ENCODE measurements at places on chromosomes 2 and 18.

DNA sequence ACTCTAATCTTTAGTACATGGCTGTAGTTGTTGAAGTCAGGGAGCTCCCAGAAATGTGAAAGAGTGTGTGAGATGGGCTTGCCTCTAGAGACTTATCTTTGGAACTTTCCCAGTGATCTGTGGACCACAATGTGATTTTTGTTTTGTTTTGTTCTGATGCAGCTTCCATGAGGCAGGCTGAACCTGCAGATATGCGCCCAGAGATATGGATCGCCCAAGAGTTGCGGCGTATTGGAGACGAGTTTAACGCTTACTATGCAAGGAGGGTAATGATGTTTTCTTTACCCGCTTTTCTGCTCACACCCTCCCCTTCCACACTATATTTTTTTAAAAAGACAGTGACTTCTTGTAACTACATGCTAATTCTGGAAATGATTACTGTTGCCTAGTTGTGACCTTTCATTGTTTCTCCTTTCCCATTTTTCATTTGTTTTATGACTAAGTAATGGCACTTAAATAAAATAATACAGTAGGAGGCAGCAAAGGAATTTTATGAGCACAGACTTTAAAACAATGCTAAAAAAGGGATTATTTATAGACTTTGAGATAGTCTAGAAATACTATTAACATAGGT, 29.3 kb downstream of the BCL2L11 start:
- no peak for DNase-seq

DNA sequence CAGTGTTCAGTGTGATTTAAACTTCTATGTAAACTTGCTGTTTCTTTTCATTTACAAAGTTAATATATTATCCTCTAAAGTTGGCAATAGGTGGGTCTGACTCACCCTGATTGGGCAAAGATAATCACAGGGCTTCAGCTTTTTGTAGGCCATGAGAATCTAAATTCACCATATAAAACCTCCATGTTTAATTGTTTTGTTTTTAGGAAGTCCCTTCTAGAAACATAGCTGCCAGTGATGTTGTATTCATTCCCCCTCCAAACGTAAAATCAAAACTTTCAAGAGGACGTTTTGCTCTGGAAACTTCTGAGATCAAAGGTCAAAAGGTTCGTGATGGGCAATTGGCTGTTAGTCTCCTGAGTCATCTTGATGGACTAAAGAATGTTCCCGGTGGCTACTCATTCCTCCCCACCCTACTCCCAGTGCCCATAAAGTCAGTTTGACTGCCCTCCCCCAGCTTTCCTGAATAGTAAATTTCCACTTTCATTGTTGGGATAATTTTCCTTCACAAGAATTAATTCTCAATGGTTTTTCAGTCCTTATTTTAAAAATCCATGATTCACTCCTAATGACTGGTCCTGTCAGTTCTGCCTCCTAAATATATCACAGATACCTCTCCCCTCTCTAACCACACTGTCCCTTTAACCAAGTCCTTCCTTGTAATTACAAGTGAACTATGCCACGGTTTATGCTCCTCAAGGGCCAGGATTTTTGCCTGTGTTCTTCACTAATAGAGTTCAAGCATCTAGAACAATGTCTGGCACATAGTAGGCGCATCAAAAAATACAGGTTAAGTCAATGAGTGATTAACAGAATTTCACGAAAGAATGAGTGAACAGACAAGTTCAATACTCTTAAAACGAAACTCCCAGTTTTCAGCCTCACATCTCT, 164.4 kb upstream of the VRK2 start:
- no peak for DNase-seq

GRCh38 chr2:144438801-144439631, 80.9 kb downstream of the ZEB2 start:
- DNase-seq: no peak

GRCh38 chr2:209986415-209986814, 16.0 kb upstream of the RPE start:
- no peak for DNase-seq

DNA sequence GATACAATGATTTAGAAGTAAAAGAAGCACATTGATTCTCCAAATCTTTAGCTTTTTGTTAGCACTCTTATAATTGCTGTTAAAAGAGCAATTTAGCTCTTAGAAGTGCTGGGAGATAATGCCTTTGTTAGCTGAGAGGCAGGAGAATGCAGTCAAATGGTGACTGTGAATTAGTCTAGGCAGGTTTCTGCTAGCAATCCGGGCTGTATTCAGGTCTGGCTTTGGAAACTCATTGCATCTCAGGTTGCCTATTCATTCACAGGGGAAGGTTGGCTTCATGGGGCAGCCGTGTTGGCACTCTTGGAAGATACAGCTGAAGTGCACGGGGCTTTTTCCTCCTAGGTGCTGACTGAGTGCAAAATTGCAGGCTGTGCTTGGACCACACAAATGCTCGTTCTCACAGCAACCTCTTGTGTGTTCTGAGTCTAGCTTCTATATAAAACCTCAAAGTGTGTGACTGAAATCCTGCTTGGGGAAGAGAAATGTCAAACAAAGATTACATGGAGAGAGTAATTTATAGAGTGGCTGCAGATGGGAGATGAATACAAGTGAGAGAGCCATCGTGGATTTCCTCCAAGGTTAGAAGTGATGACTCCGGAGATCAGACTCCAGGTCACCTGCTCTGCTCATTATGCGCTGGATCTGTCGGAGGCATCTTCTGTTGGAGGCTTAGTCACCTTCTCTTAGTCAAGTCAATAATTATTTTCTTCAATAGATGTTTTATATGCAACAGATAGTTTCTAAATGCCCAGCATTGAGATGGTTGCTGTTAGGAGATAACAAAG, 167.8 kb downstream of the PMAIP1 start:
- DNase-seq: no peak

DNA sequence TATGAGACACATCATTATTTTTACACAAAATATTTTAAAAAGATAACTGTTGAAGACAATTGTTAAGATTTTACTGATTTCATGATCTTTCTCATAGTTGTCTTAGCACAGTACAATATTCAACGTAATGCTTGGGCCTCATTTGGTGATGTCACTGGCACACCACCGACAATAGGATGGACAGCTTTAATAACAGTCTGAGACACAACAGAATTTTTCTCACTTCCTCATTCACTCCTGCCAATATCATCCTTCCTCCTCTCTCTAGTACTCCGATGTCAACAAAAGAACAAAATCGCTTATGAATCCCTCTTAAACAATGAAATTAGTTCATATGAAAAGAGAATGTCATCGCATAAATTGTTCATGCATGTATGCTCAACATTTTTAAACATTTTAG, 461.9 kb upstream of the CDH7 start:
- DNase-seq: no peak

GRCh38 chr2:9753665-9754531, 89.4 kb upstream of the TAF1B start:
- DNase-seq: no peak

GRCh38 chr2:177466337-177467195, 74.0 kb downstream of the AGPS start:
- DNase-seq: peak; percentile 26

- no peak for DNase-seq
Observed at GRCh38 chr2:58476556-58476955, 235.4 kb upstream of the FANCL start.

DNA sequence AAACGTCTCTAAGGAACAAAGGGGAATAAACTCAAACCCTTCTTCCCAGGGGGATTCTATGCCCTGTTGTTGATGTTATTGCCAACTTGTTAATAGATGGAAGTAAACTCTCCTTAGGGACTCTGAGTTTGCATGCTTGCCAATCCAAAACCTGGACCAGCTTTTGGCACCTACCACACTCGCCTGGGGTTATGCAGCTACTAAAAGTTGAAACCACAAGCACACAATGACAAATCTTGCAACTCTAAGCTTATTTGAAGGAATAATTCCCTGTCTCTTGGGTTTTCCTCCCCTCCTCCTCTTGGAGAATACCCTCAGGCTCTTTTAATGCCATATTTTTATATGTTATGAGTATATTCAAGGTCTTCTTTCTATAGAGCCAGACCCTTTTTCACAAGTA, 484.1 kb downstream of the FBXO15 start:
- DNase-seq: no peak

GRCh38 chr18:46736135-46736534, 20.7 kb downstream of the ST8SIA5 start:
- DNase-seq: no peak

DNA sequence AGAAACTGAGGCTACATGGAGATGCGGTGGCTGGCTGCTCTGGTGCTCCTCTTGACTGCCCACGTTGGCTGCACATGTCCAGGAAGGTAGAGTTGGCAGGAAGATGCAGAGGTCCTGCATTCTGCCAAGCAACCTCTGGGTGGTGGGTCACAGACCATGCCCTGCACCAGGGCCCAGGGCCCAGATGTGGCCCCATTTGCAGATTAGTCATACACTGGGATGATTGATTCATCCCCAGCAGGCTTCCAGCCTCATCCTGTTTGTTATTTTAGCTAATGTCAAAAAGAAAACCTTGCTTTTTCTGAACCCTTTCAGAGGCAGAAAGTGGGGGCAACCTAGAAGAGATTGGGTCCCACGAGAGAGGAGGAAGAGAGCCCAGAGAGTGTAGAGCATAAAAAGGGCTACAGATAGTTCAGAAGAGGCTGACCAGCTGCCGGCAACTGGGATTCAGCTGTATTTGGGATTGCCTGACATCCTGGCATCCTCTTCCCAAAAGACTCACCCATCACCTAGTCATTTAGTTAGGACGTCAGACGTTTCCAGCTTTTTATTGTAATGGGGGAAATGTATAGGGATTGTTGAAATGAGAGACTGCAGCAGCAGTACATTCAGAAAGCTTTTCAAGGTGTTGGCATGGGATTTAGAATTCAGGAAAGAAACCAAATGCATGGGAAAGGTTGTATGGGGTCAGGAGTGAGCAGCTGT, 101.9 kb downstream of the CTIF start:
- no peak for DNase-seq

- DNase-seq: no peak
Observed at GRCh38 chr2:5412001-5412400, 280.2 kb upstream of the SOX11 start.

- DNase-seq: no peak
Observed at GRCh38 chr18:49751427-49752094, 61.8 kb downstream of the ACAA2 start.

DNA sequence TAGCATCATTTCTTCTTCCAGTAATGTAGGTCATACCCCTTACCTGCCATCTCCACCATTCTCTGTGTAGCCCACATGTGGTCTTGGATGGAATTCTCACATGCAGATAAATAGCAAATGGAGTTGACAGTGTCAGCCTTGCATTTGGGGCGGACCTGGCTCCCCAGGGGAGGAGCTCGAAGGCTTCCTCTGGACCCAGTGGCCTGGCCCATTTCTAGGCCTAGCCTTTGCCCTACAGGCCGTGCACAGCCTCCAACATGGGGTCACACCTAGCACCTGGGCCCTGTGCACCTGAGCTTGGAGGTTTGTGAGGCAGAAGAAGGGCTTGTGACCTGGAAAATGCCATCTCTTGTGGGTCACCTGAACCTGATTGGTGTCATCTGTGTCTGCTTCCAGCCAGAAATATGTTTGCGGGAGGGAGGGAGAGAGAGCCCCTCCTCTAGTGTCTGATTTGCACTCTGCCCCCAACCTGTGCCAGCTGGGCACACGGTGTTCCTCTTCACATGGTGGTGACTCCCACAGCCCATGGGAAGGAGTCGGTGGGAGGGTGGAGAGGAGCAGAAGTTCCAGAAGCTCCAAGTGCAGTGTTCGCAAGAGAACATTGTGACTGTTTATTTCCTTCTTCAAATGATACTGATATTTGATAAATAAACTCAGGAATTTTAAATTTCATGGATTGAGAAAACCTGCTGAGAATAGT, 33.0 kb downstream of the ITGB1BP1 start:
- no peak for DNase-seq

Measured in WTC11 (cell line).